Stimulated activated CD8-positive, alpha-beta memory T cell treated with anti-CD3 and anti-CD28 coated beads, Interleukin-7, amount 100 ng/mL, for 1 hour (primary cell): ENCODE measurements at places on chromosomes 3 and 15.

GRCh38 chr3:129557548-129557894, 14.5 kb downstream of the H1-8 start:
- DNase-seq: no peak

- no peak for DNase-seq
These were observed 5.9 kb downstream of the LRRC28 start for GRCh38 chr15:99257107-99257750.

DNA sequence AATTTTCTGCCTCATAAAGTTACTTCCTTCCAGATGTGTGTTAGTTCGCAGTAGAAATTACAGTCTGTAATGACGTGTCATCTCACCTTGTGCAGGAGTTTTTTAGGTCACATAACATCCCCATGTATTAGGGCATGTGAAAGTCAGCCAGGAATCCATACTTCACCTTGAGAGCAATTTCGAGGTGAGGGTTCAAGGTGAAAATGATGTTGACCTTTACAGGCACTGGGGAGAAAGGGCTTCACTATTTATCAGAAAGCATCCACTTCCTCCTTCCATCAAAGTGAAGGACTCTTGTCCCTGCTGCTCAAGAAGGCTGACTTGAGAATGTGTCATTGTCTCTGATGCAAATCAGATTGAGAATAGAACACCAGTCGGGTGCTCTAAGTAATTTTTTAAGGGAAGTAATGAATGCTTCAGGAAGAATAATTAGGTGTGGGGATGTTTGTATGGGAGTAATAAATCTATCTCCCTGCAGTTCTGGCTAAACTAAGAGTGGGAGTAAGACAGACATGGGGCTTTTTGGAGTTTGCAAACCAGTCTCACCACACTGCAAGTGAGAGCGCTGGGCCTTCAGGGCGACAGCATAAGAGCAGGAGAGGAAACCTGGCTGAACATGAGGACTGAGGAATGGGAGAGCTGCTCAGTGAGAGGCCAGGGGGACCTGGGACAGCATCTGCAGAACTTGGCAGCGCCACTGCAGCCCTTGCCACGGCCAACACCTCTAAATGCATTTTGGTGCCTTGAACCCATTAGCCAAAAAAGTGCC, 85.9 kb upstream of the IL12A start:
- no peak for DNase-seq

DNA sequence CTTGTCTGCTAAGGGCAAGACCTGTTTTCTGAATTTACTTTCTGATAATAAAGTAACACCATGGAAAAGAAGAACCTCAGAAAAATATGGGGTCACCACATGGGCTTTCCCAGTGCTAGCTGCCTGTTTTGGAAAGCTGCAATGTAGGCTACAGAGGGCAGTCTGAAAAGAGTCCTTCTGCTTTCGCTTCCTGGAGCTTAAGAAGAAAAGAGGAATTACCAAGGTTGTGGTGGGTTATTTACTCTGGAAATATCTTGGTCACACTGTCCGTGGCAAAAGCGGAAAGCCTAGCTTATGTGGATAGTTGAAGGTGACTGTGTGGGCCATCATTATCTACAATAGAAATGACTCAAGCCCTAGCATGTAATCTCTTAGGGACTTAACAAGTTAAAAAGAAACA, 31.7 kb upstream of the IP6K2 start:
- no peak for DNase-seq

- no peak for DNase-seq
These were observed 355.9 kb downstream of the RSL24D1 start for GRCh38 chr15:54840621-54841398.

- no peak for DNase-seq
These were observed 31.5 kb downstream of the ROBO2 start for GRCh38 chr3:77071364-77071763.

- no peak for DNase-seq
These were observed 103.5 kb upstream of the FXR1 start for GRCh38 chr3:180808823-180809575.

DNA sequence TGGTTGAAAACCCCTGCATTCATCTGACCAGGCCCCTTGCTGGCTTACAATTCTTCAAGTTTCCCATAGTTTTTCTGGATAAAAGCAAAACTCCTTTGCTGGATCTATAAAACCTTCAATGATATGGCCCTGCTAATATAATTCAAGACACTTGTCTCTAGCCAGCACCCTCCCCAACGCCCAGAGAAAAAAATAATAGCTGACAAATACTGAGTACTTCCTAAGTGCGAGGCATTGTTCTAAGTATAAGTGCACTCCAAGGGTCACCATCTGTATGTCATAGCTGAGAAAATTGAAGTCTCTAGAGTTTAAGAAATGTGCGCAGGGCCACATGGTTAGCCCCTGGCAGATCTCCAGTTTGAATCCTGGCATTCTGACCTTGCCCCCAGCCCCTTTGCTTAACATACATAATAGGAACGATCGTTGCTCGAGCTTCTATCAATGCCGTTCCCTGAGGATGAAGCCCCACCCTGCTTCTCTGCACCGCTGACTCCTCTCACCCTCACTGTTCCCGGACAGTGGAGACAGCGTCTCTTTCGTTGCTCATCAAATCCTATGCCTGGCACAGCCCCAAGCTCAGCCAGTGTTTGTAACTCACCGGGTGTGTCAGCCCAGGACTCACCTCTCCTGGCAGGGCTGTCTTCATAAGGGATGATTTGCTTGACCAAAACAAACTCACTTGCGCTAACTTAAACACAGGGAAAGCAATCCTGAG, 377.1 kb upstream of the PROK2 start:
- DNase-seq: no peak

GRCh38 chr3:32401556-32402081, 10.0 kb downstream of the CMTM7 start:
- no peak for DNase-seq

DNA sequence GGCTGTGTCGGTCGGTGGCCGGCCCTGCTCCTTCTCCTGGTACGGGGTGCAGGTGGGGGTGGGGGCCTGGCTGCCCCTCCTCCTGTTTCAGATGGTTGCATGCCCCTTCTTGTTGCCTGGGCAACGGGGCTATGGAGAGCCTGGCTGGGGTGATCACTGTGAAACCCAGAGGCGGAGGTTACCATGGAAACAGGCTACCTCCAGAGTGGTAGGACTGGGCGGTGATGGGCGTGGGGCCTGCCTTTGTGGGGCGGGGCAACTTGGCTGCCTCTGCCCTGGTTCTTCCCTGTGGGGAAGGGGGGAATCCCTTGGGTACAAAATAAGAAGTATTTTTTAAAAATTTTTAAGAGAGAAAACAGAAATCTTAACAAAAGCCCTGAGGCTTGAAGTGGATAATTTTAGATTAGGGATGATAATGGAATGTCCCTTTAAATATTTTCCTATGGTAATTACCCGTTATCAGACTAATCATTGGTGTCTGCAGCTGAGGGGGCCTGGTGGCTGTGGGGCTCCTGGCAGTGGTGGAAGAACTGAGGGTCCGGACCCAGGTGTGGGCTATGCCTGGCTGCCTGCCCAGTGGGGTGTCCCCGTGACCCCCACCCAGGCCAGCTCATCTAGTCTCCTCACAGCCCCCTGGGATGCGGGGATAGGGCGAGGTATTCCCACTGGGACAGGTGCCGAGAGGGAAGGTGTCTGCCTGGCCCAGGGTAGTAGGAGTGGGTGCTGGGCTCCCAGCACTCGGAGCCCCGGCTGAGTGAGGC, 32.5 kb downstream of the PLXNA1 start:
- no peak for DNase-seq

DNA sequence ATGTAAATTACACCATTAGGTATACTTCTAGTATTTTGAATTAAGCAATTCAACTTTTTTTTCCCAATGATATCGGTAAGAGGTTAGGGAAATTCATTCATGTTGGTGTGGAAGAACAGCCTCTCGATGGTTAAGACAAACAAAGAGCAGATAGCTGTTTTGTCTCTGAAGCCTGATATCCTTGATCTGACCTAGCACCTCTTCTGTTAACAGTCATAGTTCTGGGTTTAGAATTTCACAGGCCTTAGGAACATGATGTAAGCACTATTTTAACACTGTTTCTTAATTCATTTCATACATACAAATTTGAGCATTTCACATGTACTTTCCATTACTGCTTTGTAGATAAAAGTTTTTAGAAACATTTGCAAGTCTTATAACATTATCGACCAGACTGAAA, 367.5 kb upstream of the ZNF385D start:
- DNase-seq: no peak

GRCh38 chr15:39100106-39100660, 480.7 kb upstream of the THBS1 start:
- DNase-seq: no peak

DNA sequence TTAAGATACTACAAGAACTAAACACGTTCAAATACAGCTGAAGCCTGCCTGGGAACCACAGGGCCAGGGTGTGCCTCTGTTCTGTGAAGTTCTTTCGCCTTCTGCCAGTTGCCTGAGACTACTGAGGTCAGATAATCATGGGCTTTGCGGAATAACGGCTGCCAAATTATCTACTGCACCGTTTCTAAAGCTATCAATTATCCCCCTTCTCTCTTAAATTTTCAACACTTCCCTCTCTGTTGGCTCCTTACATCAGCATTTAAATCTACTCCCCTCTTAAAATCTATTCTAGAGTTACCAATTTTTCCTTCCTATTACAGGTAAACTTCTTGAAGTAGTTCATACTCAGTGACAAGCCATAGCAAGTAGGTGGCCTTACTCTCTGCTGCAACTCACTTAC, 6.2 kb upstream of the NEO1 start:
- no peak for DNase-seq

- DNase-seq: no peak
These were observed 49.4 kb downstream of the DPH6 start for GRCh38 chr15:35496585-35496984.

DNA sequence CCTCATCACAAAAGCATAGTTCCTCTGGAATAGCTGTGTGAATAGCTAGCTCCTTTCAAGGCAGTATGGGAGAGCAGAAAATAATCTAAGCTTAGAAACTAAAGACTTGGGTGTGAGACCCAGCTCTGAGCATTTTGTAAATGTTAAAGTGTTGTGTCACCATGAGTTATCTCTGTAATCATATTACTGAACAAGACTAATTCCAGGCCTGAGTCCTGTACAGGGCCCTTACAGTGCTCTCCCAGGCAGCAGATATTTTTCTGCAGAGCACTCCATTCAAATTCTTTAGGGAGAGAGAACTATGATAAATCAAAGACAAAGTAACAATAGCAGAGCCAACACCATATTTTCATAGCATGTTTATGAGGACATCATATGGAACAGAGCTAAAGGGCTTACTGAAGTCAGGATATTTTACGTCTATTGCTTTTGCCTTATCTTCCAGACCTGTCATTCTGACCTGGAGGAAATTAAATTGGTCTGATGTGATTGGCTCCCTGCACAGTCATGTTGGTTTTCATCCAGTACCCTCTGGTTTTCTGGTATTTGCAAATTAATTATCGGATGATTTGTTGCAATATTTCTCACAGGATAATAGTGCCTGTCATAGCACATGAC, 172.6 kb upstream of the PPP2R3A start:
- no peak for DNase-seq

DNA sequence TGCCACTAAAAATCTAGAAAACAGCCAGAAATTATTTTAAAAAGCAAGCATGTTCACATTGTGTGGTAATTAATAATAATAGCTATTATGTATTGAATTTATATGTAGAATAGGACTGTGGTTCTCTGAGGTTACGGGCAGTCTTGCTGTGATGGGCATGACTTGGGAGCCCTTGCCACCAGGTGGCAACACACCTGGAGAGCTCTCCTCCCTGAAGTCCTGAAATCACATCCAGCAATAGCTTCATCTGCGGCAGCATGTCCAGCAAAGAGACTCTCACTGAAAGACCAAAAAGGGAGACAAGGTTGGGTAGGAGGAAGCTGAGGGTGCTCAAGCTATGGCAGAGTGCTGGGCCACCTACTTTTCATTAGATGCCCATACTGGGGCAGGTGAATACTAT, 206.8 kb upstream of the IL12A start:
- DNase-seq: no peak

- DNase-seq: no peak
These were observed 45.6 kb upstream of the FSTL1 start for GRCh38 chr3:120496278-120497002.

- no peak for DNase-seq
These were observed 86.1 kb downstream of the VPS13C start for GRCh38 chr15:61974118-61974517.

DNA sequence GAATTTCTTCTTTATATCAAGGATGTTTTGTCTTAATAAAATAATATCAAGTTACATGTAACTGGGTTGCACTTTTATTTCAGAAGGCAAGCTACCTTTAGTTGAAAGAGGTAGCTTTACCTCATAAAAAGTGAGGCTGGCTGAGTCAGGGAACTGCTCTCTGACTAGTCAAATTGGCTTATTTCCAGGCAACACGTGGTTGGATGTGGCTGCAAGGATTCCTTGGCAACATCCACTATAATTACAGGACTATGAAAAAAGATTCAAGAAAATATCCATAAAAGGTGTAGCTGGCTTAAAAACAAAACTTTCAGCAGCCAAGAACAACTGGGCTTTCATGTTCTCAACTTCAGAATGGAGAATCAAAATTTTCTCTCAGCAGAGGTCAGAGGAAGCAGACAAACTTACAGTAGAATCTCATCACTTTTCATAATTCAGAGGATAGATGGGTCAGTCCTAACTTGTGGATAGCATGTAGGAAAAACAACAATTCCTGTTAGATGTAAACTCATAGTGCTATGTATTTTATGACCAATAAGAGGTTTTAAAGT, 779.1 kb downstream of the MECOM start:
- DNase-seq: no peak
